ENCODE measurements at places on chromosomes 16 and 17. TPM values are rescaled to one million over a fixed set of nuclear protein-coding genes. Genes with fewer than 3 reads are reported as not detected.

GRCh38 chr17:78112518-78113471, 15.8 kb downstream of the TMC6 start:
- peak; percentile 89 for DNase-seq
- peak overlapping the region; percentile 2 for H3K27ac ChIP-seq
- peaks cover 36% of the 10 kb centered on the region for H3K36me3 ChIP-seq
- no peaks in the 10 kb centered on the region for H3K27me3 ChIP-seq

DNA sequence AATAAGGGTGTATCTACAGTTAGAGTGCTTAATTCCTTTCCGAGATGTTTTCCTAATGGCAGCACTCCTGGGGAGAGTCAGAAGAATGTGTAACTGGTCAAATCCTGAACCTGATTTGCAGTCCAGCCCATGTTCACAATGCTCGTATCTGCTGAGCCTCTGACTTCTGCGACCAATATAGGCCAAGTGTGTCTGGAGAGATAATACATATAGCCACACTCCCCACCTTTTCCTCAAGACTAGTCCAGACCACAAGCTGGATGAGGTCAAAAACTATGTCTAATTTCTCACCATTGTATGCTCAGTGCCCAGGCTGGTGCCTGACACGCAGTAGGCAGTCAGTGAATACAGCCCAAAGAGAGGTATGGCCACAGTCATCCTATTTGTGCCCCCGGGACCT, 58.0 kb downstream of the XYLT1 start:
- no peaks in the 10 kb centered on the region for H3K27me3 ChIP-seq
- no peaks in the 10 kb centered on the region for H3K4me1 ChIP-seq
- no peak overlapping the region for H3K4me3 ChIP-seq

KRTAP9-2 gene
- not detected for total RNA-seq

KRTAP4-9 gene
- not detected for total RNA-seq

DNA sequence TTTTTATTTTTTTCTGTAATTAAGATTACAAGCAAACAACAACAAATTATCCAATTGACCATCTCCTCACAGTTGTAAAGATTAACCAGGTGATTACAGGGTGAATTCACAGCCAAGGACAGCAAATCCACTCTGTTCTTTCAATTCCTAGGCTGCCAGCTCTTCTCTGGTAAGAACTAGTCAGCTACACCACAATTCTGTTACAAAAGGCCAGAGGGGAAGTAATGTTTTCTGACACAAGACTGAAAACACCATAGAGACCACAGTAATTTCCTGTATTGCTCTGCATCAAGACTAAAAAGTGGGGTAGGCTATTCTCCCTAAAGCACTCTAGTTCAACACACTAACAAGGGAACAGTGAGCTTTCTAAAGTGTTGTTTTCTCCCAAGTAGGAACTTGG, 10.6 kb downstream of the CA10 start:
- DNase-seq: no peak
- H3K27ac ChIP-seq: peak overlapping the region; percentile 84
- peak overlapping the region; percentile 13 for H3K4me3 ChIP-seq
- H3K36me3 ChIP-seq: peaks cover 7% of the 10 kb centered on the region
- peaks cover 62% of the 10 kb centered on the region for H3K4me1 ChIP-seq
- H3K27me3 ChIP-seq: no peaks in the 10 kb centered on the region

GRCh38 chr16:26391833-26392232, 674.9 kb upstream of the C16orf82 start:
- no peaks in the 10 kb centered on the region for H3K4me1 ChIP-seq
- DNase-seq: no peak
- H3K4me3 ChIP-seq: no peak overlapping the region
- H3K27me3 ChIP-seq: no peaks in the 10 kb centered on the region
- H3K36me3 ChIP-seq: no peaks in the 10 kb centered on the region

GAN gene
- 22.0 TPM for total RNA-seq

DNA sequence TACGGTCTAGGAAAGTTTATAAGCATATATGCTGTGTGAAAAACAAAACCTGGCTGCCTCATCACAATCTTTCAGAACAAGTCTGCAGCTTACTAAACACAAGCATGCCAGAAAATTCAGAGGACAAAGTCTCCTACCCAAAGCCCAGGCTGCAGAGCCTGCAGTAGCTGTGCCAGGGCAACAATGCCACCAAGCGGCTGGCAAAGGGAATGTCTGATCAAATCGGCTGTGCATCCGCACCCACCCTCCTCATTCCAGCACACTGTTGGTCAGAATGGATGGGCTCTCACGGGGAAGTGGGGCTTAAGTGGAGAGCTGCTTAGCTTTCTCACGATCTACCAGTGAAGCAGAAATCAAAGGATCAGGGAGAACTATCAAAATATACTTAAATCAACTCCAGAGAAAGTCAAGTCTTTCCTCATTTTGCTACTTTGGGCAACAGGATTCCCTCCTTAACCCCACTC, 73.5 kb downstream of the CYTH1 start:
- H3K4me3 ChIP-seq: no peak overlapping the region
- H3K36me3 ChIP-seq: peaks cover 5% of the 10 kb centered on the region
- peak; percentile 76 for DNase-seq
- no peak overlapping the region for H3K27ac ChIP-seq
- H3K4me1 ChIP-seq: peaks cover 6% of the 10 kb centered on the region
